Hematopoietic multipotent progenitor cell treated with erythropoietin and hydrocortisone succinate and interleukin-3 and kit ligand, for 15 days (in vitro differentiated cells): ENCODE measurements at places on chromosomes 4 and X.

DNA sequence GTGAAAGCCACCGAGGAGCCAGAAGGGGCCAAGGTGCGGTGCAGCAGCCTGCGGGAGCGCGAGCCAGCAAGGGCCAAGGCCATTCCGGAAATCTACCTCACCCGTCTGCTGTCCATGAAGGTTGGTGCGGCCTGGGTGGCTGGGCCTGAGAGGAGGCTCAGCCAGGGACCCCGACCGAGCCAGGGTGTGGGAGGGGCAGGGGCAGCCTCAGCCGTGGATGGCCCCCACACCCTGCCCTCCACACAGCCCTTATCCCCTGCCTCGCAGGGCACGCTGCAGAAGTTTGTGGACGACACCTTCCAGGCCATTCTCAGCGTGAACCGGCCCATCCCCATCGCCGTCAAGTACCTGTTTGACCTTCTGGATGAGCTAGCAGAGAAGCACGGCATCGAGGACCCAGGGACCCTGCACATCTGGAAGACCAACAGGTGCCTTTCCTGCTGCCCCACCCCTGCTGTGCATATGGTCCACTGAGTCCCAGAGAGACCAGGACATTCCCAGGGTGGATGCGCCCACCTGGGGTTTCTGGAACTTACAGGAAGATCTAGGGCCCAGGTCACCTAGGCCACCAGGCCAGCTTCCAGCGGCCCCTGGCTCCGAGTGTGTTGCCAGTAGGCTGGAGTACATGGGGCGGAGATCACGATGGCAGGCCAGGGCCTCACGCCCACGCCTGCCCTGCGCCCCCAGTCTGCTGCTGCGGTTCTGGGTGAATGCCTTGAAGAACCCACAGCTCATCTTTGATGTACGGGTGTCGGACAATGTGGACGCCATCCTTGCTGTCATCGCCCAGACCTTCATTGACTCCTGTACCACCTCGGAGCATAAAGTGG lies 3.4 kb upstream of the SRPK3 start:
- no peak for DNase-seq

DNA sequence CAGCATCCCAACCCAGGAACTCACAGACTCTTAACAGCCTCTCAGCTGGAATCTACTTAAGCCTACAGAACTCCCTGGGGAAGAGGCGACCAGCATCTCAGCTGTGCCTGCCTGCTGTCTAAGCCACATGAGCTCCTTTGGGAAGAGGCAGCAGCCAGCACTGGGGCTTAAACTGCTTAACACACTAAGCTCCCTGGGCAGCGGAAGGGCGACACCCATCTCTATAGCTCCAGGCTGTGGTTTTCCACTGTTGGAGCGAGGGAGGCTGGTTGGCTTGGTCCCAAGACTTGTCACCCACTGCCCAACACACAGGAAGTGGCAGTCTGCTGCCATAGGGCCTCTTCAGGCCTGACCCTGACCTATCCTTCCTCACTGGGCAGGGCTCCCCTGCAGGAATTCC lies 1544.1 kb upstream of the ADGRL3 start:
- no peak for DNase-seq

DNA sequence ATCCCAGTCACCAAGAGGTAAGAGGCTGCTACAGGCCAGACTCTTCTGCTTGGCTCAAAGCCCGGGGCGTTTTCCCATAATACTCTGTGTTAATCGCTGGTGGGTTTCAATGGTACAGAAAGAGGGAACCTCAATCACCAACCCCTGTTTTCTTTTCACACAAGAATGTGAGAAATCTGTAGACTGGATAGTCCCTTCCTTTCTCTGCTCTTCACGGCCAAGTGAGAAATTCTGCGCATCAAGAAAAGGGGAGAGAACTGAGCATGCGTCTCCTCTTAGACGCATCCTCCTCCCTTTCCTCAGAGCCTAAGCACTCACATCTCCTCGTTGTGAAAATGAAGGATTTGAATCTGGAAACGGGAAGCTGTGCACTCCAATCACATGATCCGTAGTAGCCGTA lies 64.7 kb downstream of the CLNK start:
- DNase-seq, result no peak

DNA sequence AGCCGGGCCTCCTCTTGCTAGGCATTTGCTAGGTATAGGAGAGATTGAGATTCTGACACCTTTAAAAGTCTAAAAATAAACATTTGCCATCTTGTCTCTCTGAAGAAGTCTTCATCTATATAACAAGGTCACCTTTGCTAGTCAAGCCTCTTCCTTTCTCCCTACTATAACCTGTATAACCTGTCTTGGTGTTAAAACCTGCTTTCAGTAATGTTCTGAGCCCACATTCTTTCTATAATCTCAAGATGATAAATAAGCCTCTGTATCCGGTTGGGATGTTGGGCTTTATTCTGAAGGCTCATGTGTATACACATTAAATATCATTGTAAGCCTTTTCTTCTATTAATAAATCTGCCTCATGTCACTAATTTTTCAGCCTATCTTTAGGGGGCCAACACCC lies 10.2 kb downstream of the ASIC5 start:
- no peak for DNase-seq

- DNase-seq, result no peak
Measured at GRCh38 chr4:18021470-18021719, 160 bp downstream of the LCORL start.

GRCh38 chrX:17564689-17565409 lies 172.4 kb upstream of the SCML1 start:
- DNase-seq, result no peak

- DNase-seq, result no peak
Measured at GRCh38 chr4:56844802-56845580, 23.5 kb upstream of the SPINK2 start.

- DNase-seq, result no peak
Measured at GRCh38 chr4:2412534-2412884, 5.9 kb downstream of the ZFYVE28 start.

GRCh38 chr4:156766846-156767245 lies 204.8 kb downstream of the PDGFC start:
- no peak for DNase-seq

DNA sequence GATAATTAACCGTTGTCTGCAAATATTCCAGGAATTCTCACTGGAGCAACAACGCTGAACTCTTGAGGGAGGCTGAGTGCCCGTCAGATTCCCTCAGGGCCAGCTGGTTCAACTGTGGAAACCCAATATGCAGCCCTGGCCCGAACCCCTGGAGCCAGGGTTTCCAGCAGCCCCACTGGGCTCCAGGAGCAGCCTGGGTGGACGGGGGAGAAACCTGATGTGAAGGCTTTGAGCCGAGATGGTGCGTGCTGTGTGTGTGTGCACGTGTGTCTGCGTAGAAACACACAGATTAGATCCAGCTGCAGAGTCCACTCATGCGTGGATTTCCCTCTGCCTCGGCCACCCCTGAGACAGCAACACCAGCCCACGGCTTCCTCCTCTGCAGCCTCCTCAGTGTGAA lies 19.4 kb upstream of the SLC25A6 start:
- DNase-seq, result no peak

DNA sequence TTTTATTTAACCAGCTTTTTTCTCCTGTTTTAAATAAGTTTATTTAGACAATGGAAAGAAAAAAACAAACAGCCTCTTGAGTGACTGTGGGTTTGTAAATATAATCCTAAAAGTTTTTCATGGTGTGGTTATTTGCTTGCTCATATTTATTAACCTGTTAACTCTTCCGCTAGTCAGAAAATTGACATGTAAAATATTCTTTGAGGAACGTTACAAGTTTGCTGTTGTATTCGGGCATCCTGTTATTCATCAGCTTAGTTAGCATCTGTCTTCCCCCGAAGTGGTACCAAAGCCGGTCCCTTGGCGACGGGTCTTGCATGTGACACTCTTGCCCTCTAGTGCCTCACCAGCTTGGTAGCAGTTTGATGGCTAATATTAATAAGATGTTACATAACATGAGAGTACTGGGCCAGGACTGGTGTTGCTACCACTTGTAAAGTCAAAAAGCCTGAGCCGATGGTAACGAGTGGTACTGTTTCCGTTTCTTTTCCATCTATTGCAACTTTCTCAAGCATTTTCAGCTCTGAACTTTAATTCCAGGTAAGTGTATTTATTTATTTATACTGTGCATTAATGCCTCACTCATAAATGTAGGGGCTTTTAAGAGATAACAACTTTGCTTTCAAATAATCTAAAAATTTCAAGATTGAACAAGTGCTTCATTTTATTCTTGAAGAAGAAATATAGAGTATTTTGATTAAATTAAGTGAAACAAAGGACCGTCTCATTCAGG lies at the start of gene NDST3:
TSS of gene NDST3 (plus strand) at position 434 of the 733 bp plus-strand sequence. CDS start 19,425 bp downstream, outside the sequence.
- DNase-seq, result no peak

- DNase-seq, result peak; percentile 36
Measured at GRCh38 chr4:683982-684622, 4.8 kb downstream of the SLC49A3 start.

DNA sequence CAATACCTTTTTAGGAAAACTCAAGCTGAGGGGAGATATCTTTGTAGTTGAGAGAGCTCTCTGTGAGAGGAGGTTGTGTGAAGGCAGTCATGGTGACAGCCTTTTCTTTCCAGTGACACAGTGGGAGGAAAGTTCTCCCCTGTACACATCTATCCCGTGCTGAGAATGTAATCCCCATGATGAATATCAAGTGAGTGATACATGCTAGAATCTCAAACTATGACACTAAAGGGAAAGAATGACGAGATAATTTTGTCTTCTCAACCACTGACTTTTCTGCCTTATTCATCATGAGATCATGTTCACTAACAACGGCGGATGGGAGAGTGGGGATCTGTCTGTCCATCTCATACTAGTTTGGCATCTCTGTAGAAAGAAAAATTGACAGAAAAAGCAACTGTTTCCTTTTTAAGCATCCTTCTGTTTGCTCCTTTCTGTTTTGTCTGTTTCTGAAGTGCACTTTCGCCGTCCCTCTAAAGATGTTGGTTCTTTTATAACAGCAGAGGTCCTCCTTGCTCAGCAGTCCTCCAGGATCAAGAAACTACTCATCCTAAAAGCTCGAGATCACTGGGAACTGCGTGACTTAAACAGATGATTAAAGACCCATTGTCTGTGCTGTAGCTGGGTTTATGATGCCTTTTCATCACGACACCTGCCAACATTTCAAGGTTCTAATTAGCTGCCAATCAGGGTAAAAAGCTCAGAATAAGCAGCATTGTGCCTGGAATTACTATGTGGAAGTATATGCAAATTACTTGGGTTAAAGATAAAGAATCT lies 137.6 kb downstream of the DCK start:
- no peak for DNase-seq

- DNase-seq, result no peak
Measured at GRCh38 chrX:35076061-35076460, 133.5 kb downstream of the FAM47B start.

DNA sequence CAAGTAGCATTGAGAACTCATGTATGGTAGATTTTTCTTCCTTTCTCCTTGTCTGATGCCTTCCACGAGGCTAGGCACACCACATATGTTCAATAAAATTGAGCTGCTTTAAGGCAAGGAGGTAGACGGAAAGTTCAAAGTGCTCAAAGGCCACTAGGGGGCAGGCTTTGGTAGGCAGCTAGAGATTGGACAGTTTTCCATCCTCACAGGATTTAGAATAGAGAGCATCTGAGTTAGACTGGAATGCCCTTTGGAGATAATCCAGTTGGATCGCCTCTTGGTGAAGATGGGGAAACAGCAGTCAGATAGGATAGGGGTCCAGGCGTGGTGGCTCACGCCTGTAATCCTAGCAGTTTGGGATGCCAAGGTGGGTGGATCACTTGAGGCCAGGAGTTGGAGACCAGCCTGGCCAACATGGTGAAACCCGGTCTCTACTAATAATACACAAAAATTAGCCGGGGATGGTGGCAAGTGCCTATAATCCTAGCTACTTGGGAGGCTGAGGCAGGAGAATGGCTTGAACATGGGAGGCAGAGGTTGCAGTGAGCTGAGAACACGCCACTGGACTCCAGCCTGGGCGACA lies 30.4 kb downstream of the ELF4 start:
- DNase-seq, result peak; percentile 70

GRCh38 chr4:78627966-78628678 lies 76.6 kb downstream of the ANXA3 start:
- no peak for DNase-seq

DNA sequence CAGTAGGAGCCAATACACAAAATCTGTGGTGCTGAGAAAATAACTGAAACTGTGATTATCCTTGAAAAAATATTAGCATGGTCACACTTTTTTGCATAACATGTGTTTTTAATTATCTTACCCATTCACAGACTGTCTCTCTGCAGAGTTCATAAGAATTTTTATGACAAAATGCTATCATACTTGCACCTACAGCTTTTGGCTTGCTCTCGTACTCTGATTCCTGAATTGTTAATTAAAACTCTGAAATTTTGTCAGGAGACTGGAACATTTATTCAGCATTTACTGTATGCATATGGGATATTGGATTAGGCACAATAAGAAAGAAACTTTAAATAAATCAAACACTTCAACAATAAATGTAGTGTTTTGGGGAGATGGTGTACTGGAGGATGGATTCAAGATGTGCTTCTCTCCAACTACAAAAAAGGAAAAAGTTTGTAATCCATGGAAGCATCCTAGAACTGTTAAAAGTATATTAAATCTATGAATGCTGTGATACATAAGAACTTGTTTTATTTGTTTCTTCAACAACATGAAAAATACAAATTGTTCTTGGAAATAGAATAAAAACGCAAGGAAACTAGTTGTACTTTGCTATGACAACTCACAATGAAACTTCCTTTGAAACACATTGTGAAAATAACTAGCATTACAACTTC lies 260.5 kb downstream of the SPATA18 start:
- no peak for DNase-seq

- DNase-seq, result peak; percentile 21
Measured at GRCh38 chrX:154369449-154370299, 4.8 kb downstream of the FLNA start.

DNA sequence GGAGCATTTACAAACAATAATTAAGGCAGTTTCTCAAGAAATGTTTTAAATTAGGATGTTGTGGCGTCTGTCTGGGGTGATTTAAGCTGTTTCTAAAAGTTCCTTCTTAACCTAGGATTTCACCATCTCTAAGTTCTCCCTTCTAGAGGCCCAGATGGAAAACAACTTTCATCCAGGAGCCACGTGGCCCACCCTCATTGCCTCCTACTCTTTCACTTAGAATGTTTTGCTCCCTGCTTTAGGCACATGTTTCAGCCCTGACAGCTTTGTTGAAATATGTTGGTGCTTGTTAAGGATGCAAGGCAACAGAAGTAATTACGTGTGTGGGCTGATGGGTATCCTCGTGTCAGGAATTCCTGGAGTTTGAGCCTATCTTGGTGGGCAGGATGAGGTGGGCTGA lies 131.3 kb downstream of the GUCY2F start:
- no peak for DNase-seq

GRCh38 chrX:70480660-70481018 lies 36.0 kb downstream of the DLG3 start:
- no peak for DNase-seq

GRCh38 chr4:183483997-183484396 lies 20.9 kb upstream of the ING2 start:
- no peak for DNase-seq
